ENCODE measurements at places on chromosomes 5 and 9.

GRCh38 chr9:85185486-85186217, 516.1 kb downstream of the NTRK2 start:
- no peak for DNase-seq

- no peak for DNase-seq
Observed at GRCh38 chr5:21701317-21701716, 1151.8 kb downstream of the CDH12 start.

DNA sequence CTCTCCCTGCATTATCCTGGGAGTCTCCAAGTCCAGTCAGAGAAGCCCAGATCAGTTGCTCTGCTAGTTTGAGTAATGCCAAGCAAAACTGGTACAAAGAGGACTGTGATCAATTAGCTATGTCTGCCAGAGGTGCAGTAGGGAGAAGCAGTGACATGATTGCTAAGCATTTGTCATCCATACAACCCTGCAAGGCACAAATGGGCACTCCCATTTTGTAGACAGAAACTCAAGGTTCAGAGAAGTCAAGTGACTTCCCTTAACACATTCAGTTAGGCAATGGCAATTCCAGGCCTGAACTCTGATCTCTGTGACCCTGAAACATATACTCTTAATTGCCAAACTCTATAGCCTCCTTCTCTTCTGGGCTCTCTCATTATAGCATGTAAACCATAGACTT, 34.0 kb downstream of the NDST1 start:
- DNase-seq, result no peak

DNA sequence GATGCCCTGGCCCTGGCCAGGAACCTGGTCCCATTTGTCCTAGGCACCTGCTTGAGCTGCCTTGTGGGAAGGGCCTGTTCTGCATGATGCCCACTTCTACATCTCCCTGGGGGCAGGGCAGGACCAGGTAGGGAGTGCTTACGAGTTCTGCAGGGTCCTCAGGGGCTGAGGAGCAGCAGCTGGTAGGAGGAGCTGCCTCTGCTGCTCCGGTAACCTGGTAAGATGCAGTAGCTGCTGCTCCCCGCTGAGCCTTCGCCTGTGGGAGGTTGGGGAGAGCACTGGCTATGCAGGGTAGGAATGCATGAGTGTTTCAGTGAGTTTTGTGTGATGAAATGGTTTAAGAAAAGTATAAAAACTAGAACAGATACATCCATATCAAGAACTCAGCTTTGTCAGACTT, 13.6 kb downstream of the LRRC8A start:
- no peak for DNase-seq

DNA sequence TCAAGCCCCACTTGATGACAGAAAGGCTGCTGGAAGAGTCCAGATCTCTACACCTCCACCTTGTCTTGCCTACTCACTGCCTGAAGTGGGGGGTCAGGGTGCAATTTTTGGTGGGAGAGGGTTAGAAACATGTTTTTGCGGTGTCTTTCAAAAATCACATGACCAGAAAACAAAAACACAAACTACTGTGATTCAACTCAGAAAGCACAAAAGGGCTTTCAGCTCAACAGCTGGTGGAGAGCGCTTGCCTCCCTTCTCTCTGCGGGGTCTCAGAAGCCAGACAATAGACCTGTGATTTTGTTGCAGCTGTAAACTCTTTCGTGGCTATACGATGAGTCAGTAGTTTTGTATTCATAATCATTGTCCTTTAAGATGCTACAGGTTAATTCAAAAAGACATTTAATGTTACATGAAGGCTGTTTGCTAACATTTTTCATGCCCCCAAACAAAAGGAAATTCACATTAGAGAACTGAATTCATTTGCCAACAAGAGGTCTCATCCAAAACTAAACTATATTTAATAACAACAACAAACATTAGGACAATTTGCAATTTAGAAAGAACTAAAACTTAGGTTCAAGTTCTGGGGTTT, 172.6 kb upstream of the RAI14 start:
- DNase-seq, result peak; percentile 19

GRCh38 chr5:140357726-140358093, 2.3 kb upstream of the SLC4A9 start:
- peak; percentile 86 for DNase-seq

DNA sequence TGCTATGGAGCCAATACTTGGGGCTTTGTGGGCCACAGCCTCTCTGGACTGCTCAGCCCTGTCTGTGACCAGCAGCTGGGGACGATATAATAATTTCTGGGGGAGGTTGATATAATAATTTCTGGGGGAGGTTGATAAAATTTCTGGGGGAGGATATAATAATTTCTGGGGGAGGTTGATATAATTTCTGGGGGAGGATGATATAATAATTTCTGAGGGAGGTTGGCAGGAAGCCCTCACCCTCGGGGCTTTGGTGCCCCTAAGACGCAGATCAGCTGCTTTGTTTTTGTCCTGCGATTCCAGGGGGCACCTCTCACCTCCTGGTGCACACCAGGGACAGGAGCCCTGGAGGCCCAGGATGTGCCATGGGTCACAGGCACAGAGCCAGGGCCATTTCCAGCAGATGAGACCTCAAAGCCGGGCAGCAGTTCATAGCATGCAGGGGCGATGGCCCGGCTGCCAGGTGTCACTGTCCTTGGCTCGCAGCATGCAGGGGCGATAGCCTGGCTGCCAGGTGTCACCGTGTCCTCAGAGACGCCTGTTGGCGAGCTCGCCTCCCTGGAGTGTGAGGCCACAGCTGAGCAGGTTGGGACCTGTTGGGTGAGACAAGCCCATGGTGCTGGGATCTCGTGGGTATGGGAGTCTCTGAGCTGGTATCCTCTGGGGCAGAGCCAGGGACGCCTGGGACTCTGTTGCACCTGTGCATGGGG, 3.8 kb upstream of the TOR4A start:
- no peak for DNase-seq

DNA sequence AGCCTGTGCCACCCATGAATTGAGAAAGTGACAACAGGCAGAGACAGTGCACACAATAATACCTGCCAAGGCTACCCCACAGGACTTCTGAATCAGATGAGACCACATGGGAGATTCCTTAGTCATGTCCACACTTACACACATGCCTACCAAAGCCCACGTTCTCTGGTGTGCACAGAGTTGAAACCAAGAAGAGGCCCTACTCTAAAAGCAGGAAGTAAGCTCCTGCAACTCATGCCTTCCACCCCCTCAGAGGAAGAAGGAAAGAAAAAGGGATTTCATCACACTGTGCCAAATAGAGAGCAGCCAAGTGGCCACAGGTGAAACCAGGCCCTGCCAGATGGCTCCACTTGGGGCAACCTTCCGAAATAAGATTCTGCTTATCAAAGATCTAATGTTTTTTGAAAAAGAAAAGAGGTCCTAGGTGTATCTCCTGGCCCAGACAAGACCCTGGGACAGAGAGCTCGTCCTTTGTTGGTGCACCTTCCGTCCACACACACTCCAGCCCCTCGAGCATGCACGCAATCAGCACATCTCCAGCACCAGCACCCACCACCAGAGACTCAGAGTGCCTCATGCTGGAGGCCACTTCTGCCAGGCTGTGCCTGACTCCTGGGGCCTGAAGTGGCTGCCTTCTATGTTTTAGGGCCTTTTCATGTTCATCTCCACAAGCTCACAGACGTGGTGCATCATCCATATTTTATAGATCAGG, 114.6 kb upstream of the SPOCK1 start:
- no peak for DNase-seq

DNA sequence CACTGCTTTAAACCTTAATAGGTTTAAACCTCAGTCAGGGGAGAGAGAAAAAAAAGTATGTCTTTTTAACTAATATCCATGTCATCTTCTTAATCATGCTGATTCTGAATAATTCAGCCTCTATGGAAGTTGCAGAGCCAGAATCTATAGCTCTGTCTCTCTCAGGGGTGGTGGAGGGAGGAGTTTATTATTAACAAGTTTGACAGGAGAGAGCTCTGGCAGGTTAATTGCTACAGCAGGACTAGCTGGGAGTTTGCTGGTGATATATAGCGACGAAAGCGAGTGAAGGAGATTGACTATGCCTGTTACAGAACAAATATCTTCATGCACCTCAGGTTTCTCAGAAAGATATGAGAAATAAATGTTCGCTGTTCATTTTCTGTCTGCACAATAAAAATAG, 586.4 kb downstream of the TLE4 start:
- DNase-seq, result no peak

GRCh38 chr9:109335929-109336328, 15.1 kb upstream of the EPB41L4B start:
- DNase-seq, result no peak

DNA sequence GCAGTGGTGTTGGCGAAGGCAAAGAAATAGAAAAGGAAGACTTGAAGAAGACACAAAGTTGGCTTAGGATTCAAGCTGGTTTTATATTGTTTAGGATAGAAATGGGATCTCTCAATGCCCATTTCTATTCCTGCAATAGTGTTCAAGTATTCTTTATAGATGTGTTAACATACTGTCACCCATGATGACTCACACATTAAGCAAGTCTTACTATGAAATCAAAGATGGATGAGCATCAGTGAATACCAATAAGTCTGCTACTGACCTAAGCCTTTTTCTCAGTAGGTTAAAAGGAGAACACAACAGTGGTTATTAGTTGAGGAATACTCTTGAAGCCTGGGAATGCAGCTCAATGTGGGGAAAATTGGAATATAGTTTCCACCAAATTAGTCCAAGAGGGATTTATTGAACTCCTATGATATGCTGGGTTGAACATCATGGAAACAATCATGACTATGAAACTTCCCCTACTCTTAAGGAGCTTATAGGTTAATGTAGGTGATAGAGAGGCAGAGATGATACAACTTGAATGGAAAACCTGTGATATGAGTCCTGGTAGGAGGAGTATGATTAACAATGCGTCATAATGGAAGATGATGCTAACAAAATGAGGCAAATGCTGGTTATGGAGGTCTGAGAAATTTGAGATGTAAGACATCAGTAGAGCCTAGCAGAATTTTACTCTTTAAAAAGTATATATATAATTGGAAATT, 417.1 kb upstream of the DAP start:
- no peak for DNase-seq

DNA sequence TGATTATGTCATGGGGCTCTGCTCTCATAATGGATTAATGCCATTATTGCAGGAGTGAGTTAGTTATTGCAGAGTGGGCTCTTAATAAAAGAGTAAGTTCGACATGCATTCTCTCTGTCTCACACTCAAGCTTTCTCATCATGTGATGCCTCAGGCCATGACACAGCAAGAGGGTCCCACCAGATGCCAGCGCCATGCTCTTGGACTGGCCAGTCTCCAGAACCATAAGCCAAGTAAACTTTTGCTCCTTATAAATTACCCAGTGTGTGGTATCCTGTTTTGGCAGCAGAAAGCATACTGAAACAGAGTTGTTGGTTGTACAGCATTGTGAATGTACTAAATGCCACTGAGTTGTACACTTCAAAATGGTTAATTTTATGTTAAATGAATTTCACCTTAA, 138.1 kb downstream of the MYO10 start:
- no peak for DNase-seq

DNA sequence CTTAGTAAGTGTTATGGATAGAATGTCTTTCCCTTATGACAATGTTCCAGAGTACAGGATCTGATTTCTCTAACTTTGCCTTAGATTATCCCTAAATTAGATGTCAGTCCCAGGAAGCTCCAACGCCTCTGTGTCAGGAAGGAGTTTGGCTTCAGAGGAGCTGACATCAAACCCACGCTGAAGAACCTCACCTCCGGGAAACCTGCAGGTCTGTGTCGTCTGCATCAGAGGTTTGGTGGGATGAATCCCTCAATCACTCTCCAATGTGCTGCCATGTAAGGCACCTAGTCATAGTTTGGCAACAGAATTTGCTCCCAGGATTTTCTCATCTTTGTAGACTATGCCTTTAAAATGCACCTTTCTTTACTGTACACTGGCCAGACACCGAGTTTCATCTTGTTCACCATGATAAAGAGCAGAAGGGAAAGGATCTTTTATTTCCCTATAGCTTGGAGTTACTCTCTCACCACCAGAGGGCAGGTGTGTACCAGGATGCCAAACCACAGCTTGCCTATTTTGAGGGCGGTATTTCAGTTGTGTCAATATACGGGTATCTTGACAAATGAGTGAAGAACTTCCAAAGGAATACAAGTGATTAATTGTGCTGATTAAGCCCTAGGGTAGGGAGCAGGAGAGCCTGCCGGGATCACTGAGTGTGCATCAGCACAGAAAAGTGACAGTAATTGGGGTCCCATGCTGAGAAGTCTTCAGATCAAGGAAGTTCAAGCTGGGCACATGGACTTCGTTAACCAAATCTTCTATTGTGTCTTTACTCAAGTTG, 23.4 kb downstream of the MINAR2 start:
- DNase-seq, result peak; percentile 61

DNA sequence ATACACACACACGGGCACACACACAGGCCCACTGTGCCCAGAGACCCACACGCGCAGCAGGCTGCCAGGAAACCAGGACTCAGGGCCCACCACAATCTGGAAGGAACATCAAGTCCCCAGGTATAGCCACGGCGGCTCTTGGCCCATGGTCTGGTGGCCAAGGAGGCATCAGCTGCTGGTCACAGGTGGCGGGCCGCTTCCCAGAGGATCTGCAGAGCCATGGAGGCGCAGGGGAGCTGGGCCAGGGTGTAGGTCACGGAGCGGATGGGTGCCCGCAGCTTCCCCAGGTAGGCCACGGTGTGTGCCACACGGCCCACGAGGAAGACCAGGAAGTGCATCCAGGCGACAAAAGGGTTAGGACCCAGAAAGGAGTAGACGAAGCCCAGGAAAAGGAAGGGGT, 13.4 kb downstream of the PTGES start:
- no peak for DNase-seq

GRCh38 chr5:98768160-98768959, 5.1 kb upstream of the RGMB start:
- peak; percentile 43 for DNase-seq

- DNase-seq, result no peak
Observed at GRCh38 chr9:86563936-86564335, 209.7 kb upstream of the TUT7 start.

- DNase-seq, result no peak
Observed at GRCh38 chr9:4381744-4382143, 81.9 kb upstream of the GLIS3 start.

- no peak for DNase-seq
Observed at GRCh38 chr5:121660142-121660541, 191.5 kb upstream of the FTMT start.

All from NCI-H774 (cell line).